Naive B cell (primary cell): ENCODE measurements at places on chromosomes 7 and 10.

- no peak for DNase-seq
Measured at GRCh38 chr10:62794306-62794705, 10.2 kb upstream of the ADO start.

DNA sequence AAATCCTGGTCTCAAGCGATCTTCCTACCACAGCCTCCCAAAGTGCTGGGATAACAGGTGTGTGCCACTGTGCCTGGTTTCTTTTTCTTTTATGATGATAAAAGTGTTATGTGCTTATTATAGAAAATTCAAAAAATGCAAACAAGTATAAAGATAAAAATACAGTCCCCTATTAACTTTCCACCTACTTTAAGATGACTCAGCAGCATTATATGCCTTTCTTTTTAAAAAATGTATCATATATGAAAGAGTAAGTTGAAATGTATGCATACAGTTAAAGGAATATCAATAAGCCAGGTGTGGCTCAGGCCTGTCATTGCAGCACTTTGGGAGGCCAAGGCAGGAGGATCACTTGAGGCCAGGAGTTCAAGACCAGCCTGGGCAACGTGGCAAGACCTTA lies 216.9 kb upstream of the GALNT17 start:
- no peak for DNase-seq

DNA sequence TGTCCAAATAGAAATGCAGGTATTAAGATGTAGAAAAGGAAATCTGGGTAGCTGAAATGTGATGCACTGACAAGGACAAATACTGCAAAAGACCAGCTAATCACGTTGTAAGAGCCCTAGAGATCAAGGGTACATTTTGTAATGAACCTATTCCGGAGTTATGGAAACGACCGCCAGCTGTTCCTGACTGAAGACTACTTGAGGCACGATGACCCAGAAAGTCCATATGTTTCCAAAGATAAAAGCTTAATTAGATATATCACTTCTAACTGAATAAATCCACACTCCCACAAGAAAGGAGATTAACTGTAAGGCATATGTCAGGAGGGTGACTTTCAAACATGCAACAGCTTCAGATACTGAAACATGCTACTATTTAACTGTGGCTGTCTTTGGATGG lies 253.5 kb downstream of the NSUN6 start:
- no peak for DNase-seq

DNA sequence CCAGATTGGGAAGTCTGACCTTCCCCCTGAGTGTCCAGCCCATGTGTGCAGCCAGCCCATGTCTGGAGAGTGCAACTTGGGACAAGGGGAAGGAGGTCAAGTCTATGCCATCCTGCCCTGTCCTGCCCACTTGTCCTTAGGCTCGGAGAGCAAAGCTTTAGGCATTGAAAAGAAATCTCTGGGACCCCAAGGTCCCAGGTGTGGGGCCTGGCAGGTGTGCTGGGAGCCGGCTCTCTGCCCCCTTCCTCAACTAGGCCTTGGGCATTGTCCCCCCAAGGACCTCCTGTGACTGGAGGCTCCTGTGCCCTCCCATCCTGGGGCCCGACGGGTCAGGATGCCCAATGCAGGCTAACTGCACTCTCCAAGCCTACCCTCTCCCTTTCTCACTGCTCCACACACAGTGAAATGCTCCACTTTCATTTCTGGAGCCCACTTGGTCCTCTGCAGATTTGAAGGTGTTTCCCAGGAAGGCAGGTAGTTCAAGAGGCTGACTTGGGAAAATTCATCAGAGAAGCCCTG lies 124.7 kb downstream of the PTPN20 start:
- no peak for DNase-seq

GRCh38 chr7:2921653-2922347 lies 77.7 kb upstream of the GNA12 start:
- DNase-seq: no peak

- DNase-seq: no peak
Measured at GRCh38 chr10:84296091-84296981, 32.1 kb upstream of the CCSER2 start.

DNA sequence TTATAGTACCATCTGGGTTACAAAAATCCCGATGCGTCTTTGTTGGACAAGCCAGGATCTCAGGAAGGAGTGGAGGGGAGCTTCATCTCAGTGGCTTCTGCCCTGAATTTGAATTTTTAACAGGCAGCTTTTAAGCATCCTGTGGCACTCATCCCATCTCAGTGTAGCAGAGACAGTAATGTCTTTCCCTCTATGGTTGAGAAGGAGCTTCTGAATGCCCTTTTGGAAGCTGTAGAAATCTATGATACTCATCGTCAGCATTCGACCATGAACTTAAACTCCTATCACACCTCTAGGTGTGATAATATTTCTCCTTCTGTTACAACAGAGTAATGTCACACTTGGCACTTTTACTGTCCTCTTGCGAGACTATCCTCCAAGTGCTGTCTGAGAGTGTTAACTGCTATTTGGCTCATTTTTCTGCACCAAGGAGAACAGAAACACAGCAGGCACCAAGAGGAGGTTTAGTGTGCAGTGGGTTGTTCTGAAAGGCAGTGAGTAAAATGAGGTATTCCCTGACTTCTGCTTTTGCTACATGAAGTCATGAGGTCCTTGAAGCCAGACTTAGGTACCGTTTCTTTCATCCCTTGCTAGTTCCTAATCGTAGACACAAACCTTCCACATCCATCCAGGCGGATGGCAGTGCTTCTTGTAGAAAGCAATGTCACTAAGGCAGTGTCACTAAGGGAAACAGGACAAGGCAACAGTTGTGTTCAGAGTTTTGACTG lies 177.4 kb downstream of the CELF2 start:
- DNase-seq: peak; percentile 37

DNA sequence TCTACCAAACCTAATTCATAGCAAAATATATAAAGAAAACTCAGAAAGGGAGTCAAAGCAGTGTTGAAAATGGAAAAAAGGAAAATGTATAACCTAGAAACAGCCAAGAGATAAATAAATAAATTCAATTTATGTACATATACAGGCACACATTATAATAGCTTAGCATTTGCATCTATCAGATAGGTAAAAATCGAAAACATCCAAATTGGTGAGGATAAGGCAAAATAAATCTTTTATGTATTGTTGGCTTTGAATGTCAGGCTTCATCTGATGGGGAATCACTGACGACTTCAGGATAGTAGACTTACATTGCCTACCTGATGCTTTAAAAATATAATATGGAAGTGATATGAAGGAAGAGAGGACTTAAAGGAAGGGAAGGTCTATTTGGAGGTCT lies 20.6 kb upstream of the CHRM2 start:
- no peak for DNase-seq

DNA sequence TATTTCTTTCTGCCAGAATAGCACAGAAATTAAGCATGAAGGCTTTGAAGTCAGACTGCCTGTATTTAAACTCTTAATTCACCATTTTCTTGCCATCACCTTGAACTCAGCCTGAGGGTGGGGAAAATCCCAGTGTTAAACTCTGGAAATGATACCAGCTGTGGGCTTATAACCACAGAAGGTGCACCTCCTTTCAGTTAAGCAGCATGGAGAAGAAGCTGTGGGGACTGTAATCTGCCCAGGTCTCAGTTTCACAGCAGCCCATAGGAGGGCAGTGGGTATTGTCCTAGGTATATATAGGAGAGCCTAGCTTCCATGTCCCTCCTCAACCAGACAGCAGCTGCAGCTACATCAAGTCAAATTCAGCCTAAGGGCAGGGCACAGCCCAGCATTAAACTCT lies 241.6 kb downstream of the HPSE2 start:
- no peak for DNase-seq

DNA sequence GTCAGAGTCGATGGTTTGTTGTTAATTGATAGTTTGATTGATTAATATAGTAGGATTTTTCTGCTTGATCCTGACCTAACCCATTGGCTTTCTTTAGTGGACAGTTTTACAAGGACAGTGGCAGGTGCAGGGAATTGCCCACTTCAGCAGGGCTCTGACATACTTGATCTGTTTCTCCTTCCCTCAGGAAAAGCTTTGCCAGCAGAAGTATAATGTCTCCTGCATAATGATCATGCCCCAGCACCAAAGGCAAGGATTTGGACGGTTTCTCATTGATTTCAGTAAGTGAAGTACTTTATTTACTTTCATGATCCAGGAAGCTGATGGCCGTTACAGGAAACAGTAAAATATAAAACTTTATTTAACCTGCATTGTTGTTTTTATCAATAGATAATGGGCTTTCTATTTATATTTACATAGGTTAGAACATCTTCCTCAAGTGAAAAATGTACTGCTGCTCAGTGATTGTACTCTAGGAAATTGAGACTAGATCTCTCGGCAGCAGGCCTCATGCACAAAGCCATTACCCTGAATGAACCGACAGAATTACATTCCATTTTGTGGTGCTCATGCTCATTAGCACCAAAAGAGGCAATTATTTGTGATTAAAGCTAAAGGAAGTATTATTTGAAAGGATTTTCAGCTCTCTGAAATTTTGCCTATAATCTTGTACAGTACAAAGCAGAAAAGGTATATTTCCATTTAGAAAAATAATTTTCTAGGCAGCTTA lies 122.5 kb upstream of the SAMD8 start:
- DNase-seq: no peak

- DNase-seq: no peak
Measured at GRCh38 chr7:99019523-99020412, 124.1 kb downstream of the SMURF1 start.

DNA sequence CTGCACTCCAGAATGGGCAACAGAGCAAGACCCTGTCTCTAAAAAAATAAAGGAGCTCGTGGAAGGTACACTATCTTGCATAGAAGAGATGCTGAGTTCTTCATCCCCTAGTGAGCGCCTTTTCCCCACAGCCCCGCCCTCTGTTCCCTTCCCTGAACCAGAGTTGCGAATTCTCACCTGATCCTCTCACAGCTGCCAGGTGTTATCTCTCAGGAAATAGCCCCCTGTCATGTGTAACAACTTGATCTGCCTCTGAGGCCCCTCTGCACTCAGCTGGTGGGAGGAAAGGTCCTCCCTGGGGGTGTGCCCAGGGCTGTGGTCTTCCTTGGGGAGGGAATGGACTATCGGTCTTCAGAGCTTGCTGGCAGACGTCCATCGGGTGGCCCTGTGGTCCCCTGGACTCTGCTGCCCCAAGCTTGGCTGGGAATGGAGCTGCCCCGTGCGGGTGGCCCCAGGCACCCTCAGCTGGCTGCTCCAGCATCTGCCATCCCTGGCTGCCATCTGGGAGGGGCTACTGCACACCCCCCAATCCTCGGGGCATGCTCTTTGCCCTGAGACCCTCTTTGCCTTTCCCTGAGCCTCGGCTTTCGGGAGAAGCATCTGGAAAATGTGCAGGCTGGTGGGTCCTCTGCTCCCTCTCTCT lies 21.7 kb upstream of the BNIP3 start:
- DNase-seq: no peak

DNA sequence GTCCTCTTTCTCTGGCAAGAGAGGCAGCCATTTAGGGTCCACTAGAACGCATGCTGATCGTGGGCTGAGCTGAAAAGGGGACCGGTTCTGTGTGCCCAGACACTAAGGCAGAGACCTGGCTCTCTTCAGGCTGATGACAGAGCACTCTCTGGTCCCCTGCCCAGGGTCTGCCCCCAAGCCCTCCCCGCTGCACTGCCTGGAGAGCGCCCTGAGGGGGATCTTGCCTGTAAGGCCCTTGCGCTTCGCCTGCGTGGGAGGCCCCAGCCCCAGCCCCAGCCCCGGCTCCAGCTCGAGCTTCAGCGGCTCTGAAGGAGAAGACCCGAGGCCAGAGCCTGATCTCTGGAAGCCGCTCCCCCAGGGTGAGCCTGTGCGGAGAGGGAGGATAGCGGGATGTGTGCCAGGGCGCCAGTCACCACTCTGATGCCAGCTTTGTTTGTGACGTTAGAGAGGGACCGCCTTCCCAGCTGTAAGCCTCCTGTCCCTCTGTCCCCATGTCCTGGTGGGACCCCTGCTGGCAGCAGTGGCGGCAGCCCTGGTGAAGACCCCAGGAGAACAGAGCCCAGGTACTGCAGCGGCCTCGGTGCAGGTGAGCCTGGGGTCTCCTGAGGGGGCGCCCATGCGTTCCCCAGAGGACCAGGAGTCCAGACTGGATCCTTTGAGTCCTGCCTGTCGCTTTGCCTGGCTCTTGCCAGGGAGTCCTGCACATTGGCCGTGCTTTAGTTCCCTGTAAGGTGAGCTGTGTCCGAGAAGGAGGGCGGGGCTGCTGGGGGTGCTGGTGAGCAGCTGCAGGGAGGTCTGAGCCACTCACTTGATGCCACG lies 43.2 kb downstream of the ZNF467 start:
- no peak for DNase-seq
